ENCODE measurements at places on chromosomes 5 and 9.

GRCh38 chr5:133825631-133826289 lies 142.7 kb downstream of the C5orf15 start:
- DNase-seq, result no peak

GRCh38 chr9:6413365-6414246 lies 607 bp downstream of the UHRF2 start:
- no peak for DNase-seq

- DNase-seq, result no peak
These were observed 16.2 kb upstream of the KIF2A start for GRCh38 chr5:62289813-62290212.

GRCh38 chr5:91397791-91398190 lies 14.7 kb upstream of the ARRDC3 start:
- DNase-seq, result no peak

- no peak for DNase-seq
These were observed 78.8 kb downstream of the HRH2 start for GRCh38 chr5:175736652-175737051.

Data from fibroblast of upper back skin (primary cell).